ENCODE measurements at places on chromosomes 2 and 18.

GRCh38 chr2:215010390-215010789 is 128.0 kb downstream of the ABCA12 start:
- DNase-seq: no peak

- no peak for DNase-seq
Measured at GRCh38 chr18:75159646-75160356, 49.1 kb downstream of the PTGR3 start.

GRCh38 chr18:78564030-78564429 is 415.6 kb upstream of the SALL3 start:
- DNase-seq: no peak

DNA sequence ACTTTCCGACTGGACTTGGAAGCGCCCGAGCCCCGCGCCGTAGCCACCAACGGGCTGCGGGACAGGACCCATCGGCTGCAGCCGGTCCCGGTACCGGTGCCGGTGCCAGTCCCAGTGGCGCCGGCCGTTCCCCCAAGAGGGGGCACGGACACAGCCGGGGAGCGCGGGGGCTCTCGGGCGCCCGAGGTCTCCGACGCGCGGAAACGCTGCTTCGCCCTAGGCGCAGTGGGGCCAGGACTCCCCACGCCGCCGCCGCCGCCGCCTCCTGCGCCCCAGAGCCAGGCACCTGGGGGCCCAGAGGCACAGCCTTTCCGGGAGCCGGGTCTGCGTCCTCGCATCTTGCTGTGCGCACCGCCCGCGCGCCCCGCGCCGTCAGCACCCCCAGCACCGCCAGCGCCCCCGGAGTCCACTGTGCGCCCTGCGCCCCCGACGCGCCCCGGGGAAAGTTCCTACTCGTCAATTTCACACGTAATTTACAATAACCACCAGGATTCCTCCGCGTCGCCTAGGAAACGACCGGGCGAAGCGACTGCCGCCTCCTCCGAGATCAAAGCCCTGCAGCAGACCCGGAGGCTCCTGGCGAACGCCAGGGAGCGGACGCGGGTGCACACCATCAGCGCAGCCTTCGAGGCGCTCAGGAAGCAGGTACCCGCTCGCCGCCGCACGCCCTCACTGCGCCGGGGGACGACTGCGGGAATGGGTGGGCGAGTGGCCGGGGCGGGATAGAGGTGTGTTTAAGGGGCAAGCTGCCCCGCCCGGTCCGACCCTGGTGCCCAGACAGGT is 713 bp downstream of the ATOH8 start:
- peak; percentile 71 for DNase-seq

DNA sequence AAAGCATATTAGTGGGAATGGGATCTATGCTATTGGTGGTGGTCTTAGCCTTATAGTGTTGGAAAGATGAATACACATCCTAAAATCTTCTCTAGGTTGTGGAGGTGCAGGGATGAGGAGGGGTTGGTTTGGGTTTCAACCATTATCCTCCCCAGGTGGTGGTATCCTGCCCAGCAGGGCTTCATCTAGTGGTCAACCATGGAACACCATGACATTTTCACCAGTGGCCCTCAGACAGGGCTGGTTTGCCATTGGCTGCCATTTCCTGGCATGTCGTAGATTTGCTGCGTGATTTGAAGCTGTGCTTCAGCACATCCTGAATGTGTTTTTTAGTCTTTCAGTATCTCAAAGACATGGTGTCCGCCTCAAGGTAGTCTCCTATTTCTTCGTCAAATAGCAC is 391.2 kb upstream of the HNRNPA3 start:
- DNase-seq: no peak

DNA sequence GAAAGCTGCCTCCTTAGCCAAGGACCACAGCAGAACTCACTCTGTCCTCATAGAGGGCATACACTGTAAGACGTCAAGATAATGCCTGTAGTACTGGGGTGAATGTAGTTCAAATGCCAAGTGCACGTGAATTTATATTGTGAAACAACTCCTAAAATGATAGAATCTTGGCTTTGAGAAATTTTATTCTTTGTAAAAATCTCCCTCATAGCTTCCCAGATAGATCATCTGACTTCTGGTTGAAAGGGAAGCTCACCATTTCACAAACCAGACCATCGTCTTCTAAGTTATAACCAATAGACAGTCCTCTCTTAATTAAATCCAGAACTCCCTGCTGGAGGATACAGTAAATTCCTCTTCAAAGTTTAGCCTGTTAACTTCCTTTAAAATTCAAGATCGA is 110.9 kb upstream of the MSTN start:
- DNase-seq: peak; percentile 25

- no peak for DNase-seq
Measured at GRCh38 chr2:27795868-27796277, 24.4 kb downstream of the MRPL33 start.

GRCh38 chr2:21282515-21282898 is 158.7 kb downstream of the TDRD15 start:
- no peak for DNase-seq

- DNase-seq: no peak
Measured at GRCh38 chr18:70781860-70782453, 493.1 kb downstream of the SOCS6 start.

- no peak for DNase-seq
Measured at GRCh38 chr2:58495806-58496205, 254.7 kb upstream of the FANCL start.

- DNase-seq: peak; percentile 46
Measured at GRCh38 chr2:208266936-208267335, 881 bp downstream of the PIKFYVE start.

DNA sequence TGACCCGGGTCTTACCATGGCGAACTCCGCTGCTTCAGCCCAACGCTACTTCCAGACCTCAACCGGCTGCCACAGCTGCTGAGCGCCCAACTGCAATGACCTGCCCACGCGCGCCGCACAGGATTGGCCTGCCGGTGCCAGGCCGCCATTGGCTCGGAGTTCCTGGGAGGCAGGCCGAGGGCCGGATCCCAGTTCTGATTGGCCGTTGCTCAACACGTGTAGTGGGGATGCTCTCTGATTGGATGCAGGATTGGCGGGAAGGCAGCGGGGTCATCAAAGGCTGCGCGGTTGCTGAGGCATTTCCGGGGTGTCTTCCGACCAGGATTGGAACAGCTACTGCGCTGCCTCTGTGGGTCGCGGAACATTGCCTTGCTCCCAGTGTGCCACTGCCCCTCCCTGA is at the start of gene TUBA3E:
Gene TUBA3E, minus strand, starts transcription at position 97 of the 400 bp plus-strand sequence. Its CDS starts 79 bp downstream, at position 18.
- no peak for DNase-seq

All from fibroblast of villous mesenchyme (primary cell).